ENCODE measurements at places on chromosomes 5 and 9. TPM values are rescaled to one million over a fixed set of nuclear protein-coding genes. Genes with fewer than 3 reads are reported as not detected.

- no peak overlapping the region for H3K4me3 ChIP-seq
- no peak for DNase-seq
- H3K4me1 ChIP-seq = no peaks in the 10 kb centered on the region
- no peaks in the 10 kb centered on the region for H3K27me3 ChIP-seq
- no peak overlapping the region for H3K27ac ChIP-seq
- H3K36me3 ChIP-seq = no peaks in the 10 kb centered on the region
Observed at GRCh38 chr5:156332245-156332644, 5.3 kb downstream of the SGCD start.

DNA sequence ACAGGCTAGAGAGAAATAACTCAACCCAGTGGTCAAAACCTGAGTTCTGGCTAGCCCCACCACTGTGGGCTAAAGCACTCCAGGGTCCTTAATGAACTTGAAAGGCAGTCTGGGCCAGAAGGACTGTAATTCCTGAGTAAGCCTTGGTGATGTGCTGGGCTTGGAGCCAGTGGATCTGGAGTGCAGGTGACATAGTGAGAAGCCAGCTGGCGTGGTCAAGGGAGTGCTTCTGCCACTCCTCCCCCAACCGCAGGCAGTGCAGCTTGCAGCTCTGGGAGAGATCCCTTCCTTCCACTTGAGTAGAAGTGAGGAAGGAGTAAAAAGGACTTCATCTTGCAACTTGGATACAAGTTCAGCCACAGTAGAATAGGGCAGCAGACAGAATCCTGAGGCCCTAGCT, 424.0 kb downstream of the CDH18 start:
- H3K4me3 ChIP-seq = no peak overlapping the region
- no peak for DNase-seq
- no peaks in the 10 kb centered on the region for H3K4me1 ChIP-seq
- peaks cover 6% of the 10 kb centered on the region for H3K27me3 ChIP-seq
- no peaks in the 10 kb centered on the region for H3K36me3 ChIP-seq

GRCh38 chr5:158142156-158142555, 283.2 kb upstream of the CLINT1 start:
- no peak overlapping the region for H3K27ac ChIP-seq
- no peaks in the 10 kb centered on the region for H3K36me3 ChIP-seq
- H3K27me3 ChIP-seq = no peaks in the 10 kb centered on the region

DNA sequence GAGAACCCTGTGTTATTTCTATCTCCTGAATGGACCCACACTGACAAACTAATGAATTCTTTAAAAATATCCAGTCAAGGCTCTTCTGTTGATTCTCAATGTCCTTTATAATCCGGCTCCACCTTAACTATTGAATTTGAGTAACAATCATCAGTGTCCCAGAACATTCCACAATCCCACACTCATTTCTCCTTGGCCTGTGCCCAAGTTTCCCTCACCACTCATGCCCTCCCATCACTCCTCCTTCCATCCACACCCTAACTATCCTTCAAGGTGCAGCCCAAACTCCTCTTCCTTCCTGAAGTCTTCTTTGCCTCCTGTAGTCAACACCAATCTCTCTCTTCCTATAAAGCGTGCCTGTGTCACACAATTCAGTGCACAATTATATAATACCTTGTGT, 106.1 kb downstream of the NUDT12 start:
- no peaks in the 10 kb centered on the region for H3K27me3 ChIP-seq
- H3K4me3 ChIP-seq = no peak overlapping the region
- H3K36me3 ChIP-seq = no peaks in the 10 kb centered on the region

- no peak for DNase-seq
- peaks cover 3% of the 10 kb centered on the region for H3K27me3 ChIP-seq
- no peak overlapping the region for H3K27ac ChIP-seq
- no peak overlapping the region for H3K4me3 ChIP-seq
- H3K36me3 ChIP-seq = no peaks in the 10 kb centered on the region
- H3K4me1 ChIP-seq = peaks cover 33% of the 10 kb centered on the region
Observed at GRCh38 chr5:139181835-139182452, 16.2 kb downstream of the SIL1 start.

ORM2 gene
- polyA plus RNA-seq = not detected

Data from immature natural killer cell (primary cell).